ENCODE measurements at places on chromosomes 1 and 21.
A peak's percentile ranks its signal among the peaks of the same experiment; 100 is the strongest.

- DNase-seq, result no peak
Observed at GRCh38 chr1:21244986-21245687, 45.1 kb downstream of the ECE1 start.

GRCh38 chr21:42308914-42309752 lies 6.1 kb downstream of the TFF3 start:
- DNase-seq, result no peak

GRCh38 chr1:86184426-86184825 lies 27.9 kb upstream of the COL24A1 start:
- no peak for DNase-seq

DNA sequence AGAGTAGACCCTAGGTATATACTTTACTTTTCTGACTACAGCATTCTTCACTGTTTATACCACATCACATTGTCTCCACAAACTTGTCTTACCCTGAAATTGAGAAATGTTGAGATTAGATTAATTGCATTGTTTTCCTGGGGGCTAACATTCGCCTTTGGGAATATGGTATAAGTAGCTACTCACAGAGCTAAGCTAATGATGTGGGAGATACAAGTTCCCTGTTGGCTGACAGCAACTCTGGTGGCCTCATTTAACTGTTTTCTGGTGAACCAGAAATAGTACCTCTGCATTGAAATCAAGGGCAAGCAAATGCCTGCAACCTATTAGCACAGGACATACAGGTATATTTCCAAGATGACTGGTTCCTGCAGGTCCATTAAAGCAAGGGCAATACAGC lies 13.2 kb upstream of the VCAM1 start:
- no peak for DNase-seq

DNA sequence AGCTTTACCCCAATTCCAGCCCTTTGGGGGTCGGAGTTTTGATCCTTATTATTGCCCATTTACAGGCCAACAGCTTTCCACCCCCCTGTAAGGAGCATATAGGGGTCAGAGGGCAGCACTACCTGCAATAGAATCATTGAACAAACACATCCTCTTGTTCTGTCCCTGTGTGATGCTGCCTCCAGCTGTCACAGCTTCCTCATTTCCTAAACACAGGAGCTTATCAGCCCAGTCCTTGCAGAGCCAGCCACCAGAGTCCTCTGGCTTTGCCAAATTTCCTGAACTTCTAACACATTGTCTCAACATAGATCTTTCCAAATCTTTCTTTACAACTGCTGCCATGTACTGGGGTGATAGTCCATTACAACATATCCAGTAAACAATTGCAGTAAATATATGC lies 32.8 kb upstream of the PTBP2 start:
- DNase-seq, result peak; percentile 20

Data from midbrain (tissue), 1 donor.